Esophagus squamous epithelium (tissue), 5 donors: ENCODE measurements at places on chromosomes 16 and 17.

DNA sequence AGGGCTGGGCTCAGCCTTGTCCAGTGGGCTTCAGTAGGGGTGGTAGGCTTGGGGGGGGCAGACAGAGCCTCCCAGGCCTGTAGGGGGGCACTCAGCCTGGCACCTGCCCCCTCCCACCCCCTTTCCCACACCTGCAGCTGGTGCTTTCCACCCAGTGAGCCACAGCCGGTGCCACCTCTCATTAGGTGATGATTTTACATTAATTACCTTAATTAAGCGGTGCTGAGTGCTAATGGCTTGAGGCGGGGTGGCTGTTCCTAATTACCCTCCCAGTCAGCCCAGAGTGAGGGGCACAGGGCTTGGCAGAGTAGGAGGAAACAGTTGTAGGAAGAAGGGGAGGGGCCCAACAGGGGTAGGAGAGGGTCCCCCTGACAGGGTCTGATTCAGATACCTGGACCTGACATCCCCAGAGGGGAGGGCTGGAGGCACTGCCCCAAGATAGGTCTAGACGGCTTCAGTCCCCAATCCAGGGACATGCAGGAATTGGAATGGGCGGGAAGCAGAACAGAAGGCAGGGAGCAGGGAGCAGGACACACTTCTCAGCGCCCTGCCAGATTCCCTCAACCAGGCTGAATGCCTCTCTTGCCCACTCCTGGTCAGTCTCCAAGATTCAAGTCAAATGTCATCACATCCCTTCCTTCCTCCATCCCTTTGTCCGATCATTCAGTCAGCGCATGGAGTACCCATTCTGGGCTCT is 26.5 kb upstream of the PHF12 start:
- DNase-seq, result no peak

DNA sequence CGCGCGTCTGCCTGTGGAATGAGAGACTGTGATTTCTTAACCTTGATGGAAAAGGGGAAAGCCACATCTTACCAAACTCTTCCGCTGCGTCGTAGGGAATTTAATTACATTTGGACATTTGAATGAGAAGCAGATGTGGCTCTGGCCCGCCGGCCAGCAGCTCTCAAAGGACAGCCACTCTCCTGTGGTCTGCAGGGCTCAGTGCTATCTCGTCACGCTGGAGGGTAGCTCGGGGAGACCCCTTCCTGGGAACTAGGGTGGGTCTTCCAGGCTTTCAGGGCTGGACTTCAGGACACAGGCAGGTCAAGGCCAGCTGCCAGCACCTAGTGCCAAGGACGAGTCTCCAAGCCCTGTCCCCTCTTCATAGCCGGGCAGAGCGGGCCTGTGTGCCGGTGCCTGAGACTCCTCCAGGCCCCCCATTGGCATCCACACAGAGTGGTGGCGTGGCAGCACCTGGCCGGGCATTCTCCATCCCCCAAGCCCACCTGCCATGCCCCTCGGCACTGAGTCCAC is 15.9 kb upstream of the TBX2 start:
- no peak for DNase-seq

DNA sequence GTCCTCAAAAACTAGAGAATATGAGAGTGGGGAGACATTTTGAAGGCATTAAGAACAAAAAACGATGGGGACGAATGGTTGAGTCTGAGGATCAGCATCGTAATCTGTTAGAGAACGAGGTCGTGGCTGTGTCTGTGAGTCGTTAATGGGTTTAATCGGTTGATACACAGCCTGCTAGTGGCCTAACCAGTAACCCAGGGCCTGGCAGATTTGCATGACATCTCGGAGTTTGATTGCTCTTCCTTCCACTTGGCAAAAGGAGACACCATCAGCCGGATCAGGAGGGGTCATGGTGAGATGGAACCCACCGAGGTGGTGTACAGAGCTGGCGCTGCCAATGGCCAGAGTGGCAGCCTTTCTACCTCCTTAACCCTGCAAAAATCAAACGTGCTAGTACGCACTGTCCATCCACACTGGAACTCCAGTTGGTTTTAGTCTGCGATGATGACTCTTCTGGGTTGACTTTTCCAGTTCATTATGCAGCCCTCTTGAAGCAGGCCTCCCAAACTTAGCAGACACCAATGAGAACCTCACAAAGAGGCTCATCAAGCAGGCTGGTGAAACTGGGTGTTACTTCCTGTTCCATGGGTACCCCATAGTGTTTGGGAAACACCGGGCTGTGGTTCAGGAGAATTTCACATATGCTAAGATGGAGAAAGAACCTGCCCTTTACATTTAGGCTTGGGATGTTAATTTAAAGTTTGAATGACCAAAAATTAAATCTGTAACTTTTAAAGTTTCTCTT is 4.1 kb downstream of the HS3ST3B1 start:
- no peak for DNase-seq

GRCh38 chr16:57502048-57502775 is 15.9 kb upstream of the DOK4 start:
- DNase-seq, result no peak

DNA sequence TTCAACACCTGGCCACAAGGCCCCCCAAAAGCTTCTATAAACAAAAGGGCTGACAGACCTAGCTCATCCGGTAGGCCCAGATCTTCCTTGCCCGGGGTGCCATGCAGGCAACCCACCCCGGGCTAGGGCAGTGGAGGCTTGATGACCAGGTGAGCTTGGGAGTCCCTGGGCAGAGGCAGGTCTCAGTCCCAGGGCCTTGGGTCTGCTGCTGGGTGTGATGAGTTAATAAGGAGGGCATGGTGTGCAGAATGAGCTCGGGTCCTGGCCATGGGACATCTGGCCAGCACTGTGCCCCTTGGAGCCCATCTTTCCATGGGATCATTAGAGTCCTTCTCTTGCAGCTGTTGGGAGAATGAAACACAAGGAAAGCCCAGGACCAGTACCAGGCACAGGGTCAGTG is 20.2 kb upstream of the MPRIP start:
- no peak for DNase-seq

GRCh38 chr16:20175358-20175757 is 101.7 kb upstream of the GPR139 start:
- no peak for DNase-seq

DNA sequence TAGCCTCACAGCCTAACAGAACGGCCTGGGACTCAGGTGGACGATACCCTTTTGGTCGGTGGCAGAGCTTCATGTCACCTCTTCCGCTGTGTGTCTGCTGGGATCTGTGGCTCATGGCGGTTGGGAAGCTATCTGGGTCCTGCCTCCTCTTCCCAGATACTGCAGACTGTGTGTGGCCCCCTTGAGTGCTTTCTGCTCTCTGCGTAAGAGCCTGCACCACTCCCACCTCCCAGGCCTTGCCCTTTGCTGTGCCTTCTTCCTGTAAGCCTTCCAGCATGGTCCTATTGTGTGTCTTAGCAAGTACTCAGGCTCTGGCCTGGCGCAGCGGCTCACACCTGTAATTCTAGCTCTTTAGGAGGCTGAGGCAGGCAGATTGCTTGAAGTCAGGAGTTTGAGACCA is 17.5 kb upstream of the ADCY7 start:
- DNase-seq, result no peak

DNA sequence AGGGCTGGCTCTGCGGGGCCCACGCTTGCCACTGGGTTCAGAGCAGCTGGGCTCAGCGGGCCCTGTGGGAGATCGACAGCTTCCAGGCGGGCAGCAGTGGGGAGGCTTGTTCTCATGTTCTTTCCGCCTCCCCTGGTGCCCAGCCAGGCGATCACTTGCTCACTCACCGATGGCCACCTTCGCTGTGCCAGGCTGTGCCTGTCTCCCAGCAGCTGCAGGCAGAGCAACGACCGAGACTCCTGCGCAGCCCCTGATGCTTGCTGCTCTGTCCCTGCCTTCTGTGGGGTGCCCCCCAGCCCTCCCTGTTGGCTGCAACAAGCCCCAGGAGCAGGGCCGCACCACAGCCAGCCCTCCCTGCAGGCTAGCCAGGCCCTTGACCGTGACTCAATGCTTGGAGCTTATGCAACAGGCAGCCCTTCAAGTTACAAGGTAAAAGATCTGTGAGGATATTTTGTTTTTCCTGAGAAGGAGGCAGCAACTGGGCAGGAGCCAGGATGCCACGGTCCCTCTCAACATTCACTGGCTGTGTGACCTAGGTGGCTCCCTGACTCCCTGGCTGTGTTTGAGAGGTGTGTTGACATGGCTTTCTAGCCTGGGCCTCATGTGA is 9.6 kb upstream of the SPNS2 start:
- no peak for DNase-seq

GRCh38 chr17:18143044-18143936 is 34.7 kb downstream of the MYO15A start:
- DNase-seq, result no peak

GRCh38 chr17:57945996-57946797 is 9.0 kb downstream of the CUEDC1 start:
- DNase-seq, result no peak

GRCh38 chr17:60804831-60805230 is 127.2 kb downstream of the BCAS3 start:
- no peak for DNase-seq

- no peak for DNase-seq
Measured at GRCh38 chr17:46192439-46193150, 634 bp downstream of the KANSL1 start.

- DNase-seq, result no peak
Measured at GRCh38 chr16:84614073-84614459, 3.8 kb downstream of the COTL1 start.

- DNase-seq, result no peak
Measured at GRCh38 chr17:76233588-76234353, 6.5 kb downstream of the RNF157 start.

DNA sequence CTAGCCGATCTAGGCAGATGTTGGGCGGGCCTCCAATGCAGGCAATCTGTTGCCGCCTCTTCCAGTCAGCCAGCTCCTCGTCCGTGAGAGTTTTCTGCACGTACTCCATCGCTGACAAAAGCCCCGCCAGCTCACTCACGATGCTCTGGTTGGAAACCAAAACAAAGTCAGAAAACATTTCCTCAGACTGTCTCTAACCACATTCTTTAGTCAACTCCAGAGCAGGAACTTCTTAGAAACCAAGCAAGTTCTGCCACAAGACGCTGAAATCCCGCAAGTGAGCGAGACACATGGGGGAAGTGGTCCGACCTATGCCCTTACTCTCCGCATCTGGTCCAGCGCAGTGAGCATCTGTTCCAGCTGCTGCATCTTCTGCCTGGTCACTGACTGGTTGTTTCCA is 49.1 kb downstream of the STAT5A start:
- DNase-seq, result no peak

DNA sequence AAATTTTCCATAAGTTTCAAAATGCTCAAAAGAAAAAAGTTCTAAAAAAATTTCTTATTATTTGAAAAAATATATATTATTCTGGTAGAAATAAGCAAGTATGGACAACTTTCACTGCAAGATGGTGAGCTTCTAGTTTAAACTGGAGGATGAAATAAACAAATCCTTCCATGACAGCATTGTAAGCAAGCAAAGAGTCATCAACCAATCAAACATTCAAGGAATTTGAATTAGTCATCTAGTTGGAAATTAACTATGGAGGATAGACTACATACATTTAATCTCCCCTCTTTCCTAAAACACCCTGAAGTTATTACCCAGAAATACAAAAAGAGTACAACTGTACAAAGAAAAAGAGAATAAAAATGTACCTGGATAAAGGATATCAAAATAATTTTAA is 51.0 kb upstream of the IRX5 start:
- DNase-seq, result no peak

DNA sequence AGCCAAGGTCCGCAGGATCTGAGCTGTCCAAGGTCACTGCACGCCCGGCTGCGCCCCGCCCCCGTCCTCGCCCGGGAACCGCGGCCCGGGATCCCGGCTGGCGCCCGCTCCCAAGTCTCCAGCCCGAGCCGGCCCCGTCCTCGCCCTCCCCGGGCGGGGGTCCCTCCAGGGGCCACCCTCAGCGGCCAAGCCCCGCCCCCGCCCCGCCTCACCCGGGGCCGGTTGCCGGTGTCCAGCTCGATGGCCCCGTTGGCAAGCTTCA is 216 bp downstream of the VPS9D1 start:
- no peak for DNase-seq

DNA sequence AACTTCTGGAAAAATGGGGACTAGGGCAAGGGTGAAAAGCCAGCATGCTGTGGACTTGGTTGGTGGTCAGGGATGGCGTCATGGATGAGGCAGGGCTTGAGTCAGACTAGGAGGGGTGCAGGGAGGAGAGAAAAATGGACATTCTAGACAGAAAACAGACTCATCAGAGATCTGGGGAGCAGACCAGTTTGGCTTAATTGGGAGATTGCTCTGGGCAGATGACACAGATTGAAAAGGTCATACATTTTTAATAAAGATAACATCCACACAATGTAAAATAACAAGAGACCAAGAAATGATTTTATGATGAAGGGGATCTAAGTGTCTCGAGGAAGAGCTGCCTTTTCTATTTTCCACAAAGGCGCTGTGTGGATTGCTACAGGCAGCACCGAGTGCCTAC is 326.3 kb downstream of the XYLT1 start:
- DNase-seq, result no peak

DNA sequence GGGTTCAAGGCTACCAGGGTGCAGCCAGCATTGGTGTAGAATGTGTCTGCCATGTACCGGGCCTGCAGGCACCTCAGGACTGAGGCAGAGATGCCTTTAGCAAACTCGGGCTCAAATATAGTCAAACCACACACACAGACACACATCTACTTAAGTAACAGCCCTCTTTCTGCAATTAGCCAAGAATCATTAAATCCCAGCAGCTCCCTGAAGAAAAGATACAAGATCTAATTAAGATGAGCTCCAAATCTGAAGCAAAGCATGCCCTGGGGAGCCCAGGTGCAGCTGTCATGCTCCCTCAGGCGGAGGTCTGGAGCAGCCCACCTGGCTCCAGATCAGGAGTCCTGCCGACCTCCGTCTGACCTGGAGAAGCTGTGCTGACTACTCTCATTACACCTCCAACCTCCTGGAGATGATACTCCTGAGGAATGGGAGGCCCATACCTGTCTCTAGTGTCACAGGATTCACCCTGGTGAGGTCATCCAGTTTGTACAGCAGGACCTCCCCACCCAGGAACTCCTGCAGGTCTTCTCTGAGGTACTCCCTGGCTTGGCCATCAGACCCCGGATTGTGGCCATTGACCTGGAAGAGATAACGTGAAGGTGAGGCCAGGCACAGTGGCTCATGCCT is 6.9 kb downstream of the MYO19 start:
- no peak for DNase-seq

GRCh38 chr16:85464383-85465305 is 148.5 kb upstream of the GSE1 start:
- DNase-seq, result no peak

- no peak for DNase-seq
Measured at GRCh38 chr16:31542763-31543162, 15.1 kb downstream of the AHSP start.

DNA sequence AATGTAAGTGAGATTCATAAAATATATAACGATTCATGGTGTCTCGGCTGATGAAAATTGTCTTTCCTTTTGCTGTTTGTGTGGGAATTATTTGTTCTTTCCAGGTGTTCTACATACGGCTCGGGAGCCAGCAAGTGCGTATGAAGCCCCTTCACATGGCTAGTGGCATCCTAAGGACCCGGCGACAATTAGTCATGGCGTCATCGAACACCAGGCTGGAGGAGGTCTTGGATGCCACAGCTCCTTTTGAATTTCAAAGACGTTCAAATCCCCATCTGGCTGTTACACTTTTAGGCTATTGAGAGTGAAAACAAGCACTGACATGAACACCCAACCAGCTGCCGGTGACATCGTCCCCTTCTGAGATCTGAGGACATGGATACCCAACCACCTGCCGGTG is 397.7 kb upstream of the TNRC6C start:
- no peak for DNase-seq
